ENCODE measurements at places on chromosomes 6 and 20.

- peak; percentile 72 for ATAC-seq
Observed at GRCh38 chr20:9408422-9409300, 105.7 kb upstream of the LAMP5 start.

DNA sequence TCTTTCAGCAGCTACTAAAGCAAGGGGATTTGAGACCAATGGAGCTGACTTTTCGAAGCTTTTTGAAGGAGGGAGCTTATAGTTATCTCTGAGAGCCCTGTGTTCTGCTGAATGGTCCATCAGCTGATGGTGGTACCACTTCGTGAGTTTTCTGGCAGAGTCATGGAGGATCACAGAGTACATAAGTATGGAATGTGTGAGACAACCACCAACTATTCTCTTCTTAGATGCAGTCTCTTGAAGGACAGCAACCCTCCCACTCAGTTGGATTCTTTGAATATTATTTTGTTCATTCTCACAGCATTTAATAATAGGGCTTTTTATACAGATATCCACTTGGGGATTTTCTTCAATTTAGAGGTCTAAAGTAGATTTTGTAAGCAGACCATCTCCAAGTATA, 75.3 kb downstream of the ELOVL2 start:
- peak; percentile 51 for ATAC-seq

DNA sequence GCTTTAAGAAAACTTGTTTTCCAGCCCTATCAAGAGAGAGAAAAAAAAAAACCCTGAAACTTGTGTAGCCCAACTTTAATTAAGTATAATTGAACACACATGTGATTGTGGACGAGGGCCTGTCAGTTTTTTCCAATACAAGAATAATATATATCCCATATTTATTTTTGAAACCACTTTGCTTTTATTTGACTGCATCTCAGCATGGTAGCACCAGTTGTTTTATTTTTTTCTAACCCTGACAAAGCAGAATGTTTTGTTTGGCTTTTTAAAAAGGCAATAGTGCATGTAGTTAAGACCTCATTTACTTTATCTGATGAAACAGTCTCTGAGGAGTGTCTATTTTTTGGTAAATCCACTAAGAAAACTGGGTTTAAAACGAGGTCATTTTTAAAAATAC, 257.7 kb downstream of the CDKAL1 start:
- no peak for ATAC-seq

- no peak for ATAC-seq
Observed at GRCh38 chr6:10904015-10904414, 17.2 kb downstream of the SYCP2L start.

DNA sequence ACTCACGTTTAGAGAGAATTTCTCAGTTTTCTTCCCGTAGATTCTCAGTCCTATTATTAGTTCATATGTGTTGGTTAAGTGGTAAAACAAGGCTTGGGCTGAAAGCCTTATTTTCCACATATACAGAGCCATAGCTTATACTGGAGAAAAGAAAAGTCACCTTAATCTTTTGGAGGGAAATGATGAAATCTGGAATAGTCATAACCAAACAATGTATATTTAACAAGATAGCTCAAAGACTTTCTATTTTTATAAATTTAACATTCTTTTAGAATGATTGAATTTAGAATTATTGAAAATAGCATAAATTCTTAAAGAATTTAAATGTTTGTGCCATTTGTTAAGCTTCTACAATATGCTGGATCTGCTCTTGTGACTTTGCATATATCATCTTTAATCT, 85.8 kb downstream of the CDKAL1 start:
- peak; percentile 62 for ATAC-seq

- no peak for ATAC-seq
Observed at GRCh38 chr6:83824388-83824801, 28.8 kb upstream of the RIPPLY2 start.

DNA sequence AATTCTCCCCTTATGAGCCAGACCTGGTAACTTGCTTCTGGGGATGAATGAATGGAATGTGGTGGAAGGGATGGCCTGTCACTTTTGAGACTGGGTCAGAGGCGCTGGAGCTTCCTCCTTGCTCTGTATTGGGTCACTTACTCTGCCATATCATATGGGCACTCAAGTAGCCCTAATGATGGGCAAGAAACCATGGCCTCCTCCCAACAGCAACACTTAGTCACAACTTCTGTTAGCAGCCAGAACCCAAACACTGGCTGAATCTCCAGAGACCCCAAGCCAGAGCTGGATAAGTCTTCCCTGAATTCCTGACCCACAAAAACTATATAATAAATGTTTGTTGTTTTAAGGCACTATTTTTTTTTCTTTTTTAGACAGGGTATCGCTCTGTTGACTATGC, 5.5 kb downstream of the E2F1 start:
- ATAC-seq, result no peak

DNA sequence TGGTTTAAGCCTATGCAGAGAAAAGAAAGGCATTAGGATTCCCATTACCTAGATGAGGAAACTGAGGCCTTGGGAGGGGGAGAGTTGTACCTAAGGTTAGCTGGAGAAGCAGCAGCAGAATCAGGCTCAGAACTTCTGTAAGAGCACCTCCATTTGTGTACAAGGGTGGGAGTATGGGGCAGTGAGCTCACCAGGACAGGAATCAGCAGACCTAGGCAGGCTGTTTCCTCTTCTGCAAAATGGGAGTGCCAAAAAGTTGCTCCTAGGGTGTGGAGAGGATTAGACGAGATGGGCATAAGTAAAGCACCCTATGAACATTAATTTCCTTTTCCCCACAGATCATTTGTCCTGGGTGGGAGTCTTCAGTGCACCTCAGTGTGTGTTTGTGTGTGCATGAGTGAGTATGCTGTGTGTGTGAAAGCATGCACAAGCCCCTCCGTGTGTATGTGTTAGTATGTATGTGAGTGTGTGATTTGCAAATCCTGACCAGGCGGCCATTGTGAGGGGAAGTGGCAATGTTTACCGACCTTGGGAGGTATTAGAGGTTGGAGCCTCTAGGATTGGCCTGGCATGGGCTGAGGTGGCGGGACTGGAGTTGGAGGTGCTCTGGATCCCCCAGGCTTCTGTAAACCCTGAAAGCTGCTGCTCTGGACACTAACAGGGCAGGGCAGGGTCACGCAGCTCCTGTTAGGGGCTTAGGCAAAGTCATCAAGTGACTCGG, 78.8 kb downstream of the VEGFA start:
- ATAC-seq, result no peak

Measured in SK-N-SH treated with all-trans-retinoic acid at 6 μM for 48 hours (cell line).